Fibroblast of the aortic adventitia (primary cell): ENCODE measurements at places on chromosomes 2 and 18.

DNA sequence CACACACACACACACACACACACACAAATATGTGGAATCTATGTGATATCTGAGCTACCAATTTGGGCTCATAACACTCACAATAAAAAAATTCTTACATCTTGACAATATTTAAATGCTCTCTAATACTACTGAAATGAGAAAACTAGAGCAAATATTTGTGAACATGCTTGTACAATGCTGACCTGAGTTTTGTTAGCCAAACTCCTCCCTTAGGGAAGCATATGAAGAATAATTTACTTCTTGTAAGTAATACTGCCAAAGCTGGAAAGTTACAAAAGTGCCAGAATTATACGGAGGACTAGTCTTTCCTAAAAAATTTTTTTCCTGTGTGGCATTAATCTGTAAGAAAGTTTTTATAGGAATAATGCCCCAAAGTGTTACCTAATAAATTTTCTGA is 18.5 kb downstream of the MBD2 start:
- peak; percentile 52 for DNase-seq

- peak; percentile 100 for DNase-seq
Measured at GRCh38 chr2:27954771-27955383, 64.3 kb downstream of the BABAM2 start.

GRCh38 chr2:68018727-68019126 is 44.1 kb downstream of the C1D start:
- no peak for DNase-seq

GRCh38 chr2:3872451-3872850 is 169.1 kb downstream of the DCDC2C start:
- no peak for DNase-seq

DNA sequence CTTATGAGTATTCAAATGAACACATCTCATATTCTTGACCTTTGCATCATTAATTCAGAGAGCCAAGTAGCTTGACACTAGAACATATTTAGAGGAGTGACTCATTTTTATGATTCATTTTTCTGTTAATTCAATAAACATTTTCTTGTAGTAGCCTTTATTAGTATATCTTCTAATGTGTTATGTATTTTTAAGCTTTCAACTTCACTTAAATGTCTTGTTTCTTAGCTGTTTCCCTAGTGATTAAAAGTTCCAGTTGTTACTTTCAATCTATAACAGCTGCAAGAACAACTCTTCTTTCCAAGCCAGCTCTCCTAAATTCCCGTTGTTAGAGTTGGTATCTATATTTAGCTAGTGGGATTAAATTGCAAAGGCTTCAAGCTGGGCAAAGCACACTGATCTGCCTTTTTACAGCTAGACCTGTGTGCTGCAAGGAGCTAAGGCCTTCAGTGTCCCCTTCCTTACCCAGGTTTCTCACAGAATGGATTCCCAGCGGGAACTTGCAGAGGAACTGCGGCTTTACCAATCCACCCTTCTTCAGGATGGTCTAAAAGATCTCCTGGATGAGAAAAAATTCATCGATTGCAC is at the start of gene KLHL41:
Gene KLHL41, plus strand, starts transcription at position 405 of the 588 bp plus-strand sequence. Its CDS starts 77 bp downstream, at position 482.
- peak; percentile 44 for DNase-seq

DNA sequence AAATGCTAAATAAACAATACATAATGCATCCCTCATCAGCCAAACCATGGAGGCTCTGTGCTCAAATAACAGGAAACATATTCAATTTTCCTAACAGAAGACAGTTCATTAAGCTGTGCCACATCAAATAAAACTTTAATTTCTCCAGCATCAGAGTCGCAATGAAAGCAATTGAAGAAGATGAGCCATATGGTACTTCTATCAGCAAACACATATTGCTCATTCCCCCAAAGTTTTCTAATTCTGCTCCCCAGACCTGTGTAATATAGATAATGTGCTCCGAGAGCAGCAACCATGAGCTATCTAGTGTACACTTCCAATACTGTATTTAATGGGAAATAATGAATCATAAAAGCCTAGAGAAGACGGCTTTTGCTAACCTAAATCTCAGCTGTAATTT is 263.2 kb downstream of the MEIS1 start:
- DNase-seq: peak; percentile 50

DNA sequence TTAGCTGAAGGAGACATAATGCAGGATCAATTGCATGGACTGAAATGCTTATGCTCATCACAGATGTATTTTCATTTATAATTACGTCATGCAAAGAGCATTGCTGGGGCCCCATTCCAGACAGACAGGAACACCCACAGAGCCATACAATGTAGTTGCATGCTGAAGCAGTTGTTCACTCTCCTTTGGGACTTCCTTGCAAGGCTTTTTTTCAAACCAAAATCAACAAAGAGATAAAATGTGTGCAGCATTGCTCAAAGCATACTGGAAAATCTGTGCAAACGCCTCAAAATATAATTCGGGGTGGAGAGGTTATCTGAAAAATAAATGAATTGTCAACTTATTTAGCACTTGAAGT is 463.2 kb downstream of the CDH2 start:
- peak; percentile 95 for DNase-seq
